Stimulated activated CD8-positive, alpha-beta memory T cell treated with anti-CD3 and anti-CD28 coated beads, Interleukin-7, amount 100 ng/mL, for 1 hour (primary cell): ENCODE measurements at places on chromosomes 3 and 15.

GRCh38 chr15:59168536-59168935 lies 38.1 kb upstream of the LDHAL6B start:
- no peak for DNase-seq

- DNase-seq, result no peak
Observed at GRCh38 chr15:74840851-74841775, 1.8 kb downstream of the ULK3 start.

- DNase-seq, result no peak
Observed at GRCh38 chr3:36792342-36792741, 28.0 kb upstream of the DCLK3 start.

DNA sequence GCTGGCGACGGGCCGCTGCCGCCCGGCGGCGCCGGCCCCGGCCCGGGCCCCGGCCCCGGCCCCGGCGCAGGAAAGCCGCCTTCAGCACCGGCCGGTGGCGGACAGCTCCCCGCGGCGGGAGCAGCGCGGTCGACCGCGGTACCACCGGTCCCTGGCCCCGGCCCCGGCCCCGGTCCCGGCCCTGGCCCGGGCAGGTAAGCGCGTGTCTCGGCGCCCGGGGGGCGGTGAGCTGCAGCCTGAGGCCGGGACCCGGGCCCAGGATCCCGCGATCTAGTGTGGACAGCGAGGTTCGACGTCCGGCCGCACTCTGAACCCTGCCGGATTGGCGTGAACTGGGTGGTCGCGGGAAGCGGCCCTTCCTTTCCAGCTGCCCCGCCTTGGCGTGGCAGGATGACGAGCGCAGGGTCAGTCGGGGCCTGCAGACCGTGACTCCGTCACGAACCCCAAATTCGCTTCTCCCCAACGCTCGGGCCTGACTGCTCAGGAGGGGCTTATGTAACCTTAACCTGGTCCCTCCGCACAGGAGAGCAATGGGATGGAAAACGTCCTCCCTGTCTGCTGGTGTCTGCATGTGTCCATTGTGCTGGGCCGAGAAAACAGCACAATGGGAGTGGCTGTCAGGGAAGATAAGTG lies 472 bp downstream of the BSN start:
- peak; percentile 26 for DNase-seq

GRCh38 chr3:8657804-8658305 lies 13.3 kb upstream of the SSUH2 start:
- DNase-seq, result no peak

DNA sequence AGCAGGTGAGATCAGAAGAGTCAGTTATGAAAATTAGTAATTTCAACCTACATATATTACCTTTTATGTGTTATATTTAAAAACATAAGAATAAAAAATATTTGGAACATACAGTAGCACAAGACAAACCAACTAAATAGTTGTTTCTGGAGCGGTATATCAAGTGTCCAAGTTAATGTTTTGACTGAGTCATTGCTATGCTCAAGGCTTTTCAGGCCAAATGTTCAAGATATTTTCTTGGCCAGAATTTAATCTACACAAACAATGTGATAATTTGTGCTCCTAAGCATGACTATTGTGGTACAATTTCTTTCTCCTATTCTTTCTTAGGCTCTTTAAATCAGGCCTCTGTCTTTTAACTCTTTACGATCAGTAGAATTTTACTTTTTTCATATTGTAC lies 412.4 kb downstream of the RAP2B start:
- DNase-seq, result no peak

GRCh38 chr3:117622171-117622841 lies 912.7 kb downstream of the TUSC7 start:
- DNase-seq, result no peak

DNA sequence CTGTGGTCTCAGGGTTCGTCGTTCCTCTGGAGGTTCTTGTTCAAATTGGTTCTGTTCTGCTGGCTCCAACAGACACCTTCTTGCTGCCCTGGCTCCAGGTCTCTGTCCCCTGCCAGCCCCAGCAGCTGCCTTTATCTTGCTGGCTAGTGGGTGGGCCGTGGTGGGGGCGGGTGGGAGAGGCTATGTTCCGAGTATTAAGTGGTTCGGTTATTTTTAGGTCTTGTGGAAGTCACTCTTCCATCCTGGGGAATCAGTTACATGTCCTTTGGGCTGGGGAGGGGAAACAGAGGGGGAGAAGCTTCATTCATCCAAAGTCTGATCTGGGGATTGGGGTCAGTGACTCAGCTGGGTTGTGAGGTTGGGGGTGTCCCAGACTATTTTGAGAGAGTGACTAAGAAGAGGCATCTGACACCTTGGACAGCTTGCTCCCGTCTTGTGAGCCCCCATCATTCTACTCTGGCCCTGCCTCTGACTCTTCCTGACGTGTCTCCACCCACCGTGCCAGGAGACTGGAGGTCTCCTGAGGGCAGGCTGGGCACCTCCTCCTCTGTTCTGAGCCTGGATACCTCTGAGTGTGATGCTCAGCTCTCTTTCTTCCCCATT lies at the start of gene XIRP1:
Gene XIRP1, minus strand, starts transcription at position 106 of the 603 bp plus-strand sequence. CDS start 3,150 bp downstream, outside the sequence.
- DNase-seq, result no peak

- DNase-seq, result no peak
Observed at GRCh38 chr3:61725851-61726333, 164.5 kb downstream of the PTPRG start.

DNA sequence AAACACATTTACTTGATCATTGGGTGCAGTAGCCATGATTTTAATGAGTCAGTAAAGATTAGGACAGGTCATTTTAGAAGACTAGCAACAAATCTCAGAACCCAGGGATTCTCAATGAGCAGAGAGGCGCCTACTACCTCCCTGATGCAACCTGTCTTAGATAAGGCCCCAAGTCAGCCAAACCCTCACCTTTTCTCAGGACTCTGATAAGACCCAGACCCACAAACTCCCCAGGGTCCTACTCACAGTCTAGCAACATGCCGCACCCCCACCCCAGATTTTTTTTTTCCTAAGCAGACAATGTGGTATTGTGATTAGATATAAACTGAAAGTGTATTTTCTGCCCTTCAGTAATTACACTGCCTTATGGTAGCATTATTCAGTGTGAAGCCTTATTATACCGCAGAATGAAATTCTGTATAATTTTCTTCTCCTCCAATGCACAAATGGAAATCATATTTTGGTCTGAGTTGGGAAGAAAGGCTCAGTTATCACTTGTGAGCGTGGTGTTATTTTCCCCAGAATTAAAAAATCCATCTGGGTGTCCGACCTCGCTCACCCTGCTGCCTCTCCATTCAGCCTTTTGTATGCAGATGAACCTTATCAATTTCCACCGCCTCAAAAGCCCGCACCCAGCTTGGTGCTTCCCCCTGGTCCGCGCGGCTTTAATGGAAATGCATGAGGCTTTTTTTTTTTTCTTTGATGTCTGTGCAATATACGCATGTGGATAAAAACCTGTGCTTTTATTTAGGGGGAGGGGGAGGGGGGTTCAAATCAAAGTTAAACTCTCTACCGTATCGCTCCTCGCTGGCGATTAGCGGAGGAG lies 122.0 kb upstream of the SOX14 start:
- DNase-seq, result no peak

DNA sequence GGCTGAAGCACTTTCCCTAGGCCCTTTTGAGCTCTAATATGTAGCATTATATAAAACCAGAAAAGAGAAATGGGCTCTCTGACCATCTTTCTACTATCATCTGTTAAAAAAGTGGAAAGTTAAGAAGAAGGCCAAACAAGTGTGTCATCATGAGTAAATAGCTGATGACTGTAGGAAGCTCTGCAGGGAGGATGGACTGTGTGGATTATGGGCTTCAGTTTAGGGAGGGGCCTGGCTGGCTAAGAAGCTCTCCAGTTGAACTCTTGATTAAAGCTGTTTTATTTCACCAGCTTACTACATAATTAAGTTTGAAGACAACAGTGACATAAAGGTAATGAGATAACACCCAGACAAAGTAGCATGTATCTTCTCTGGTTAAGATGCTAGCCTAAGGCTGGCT lies 30.6 kb downstream of the INTS14 start:
- no peak for DNase-seq
